ENCODE measurements at places on chromosomes 11 and 22. TPM values are rescaled to one million over a fixed set of nuclear protein-coding genes. Genes with fewer than 3 reads are reported as not detected.

Gene OR6T1
- not detected for total RNA-seq

Gene OR5P2
- not detected for total RNA-seq

Gene SYT8
- not detected for total RNA-seq

Gene SLC22A12
- not detected for total RNA-seq

Gene MIOX
- 1.4 TPM for total RNA-seq

Gene LUZP2
- 25.4 TPM for total RNA-seq

GRCh38 chr11:2661173-2662023, 38.4 kb downstream of the KCNQ1OT1 start:
- DNase-seq: no peak

- DNase-seq: no peak
Measured at GRCh38 chr22:40552070-40552469, 84.4 kb downstream of the MRTFA start.

- DNase-seq: peak; percentile 73
Measured at GRCh38 chr11:113553235-113553634, 78.0 kb upstream of the DRD2 start.

DNA sequence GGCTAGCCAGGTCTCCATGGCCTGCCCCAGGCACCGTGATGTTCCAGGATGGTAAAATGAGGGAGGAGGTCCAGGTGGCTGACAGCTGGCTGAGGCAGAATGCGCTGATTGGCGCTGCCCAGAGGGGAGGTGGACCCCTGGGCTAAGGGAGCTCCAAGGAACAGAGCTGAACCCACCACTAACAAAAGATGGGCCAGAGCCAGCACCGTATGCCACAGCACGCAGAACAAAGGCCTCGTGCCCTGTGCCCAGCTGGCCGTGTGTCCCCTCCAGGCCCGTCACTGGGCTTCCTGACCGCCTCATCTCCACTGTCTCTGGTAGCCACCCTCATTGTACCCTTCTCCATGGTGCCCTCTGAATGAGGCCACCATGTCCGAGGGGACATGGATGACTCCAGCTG, 19.6 kb upstream of the PRODH start:
- no peak for DNase-seq

- DNase-seq: no peak
Measured at GRCh38 chr11:116164843-116165242, 607.9 kb downstream of the BUD13 start.

- no peak for DNase-seq
Measured at GRCh38 chr11:94776351-94777321, 8.5 kb downstream of the AMOTL1 start.

GRCh38 chr11:61699737-61700160, 19.6 kb downstream of the DAGLA start:
- DNase-seq: no peak

- no peak for DNase-seq
Measured at GRCh38 chr22:46213052-46213451, 37.0 kb downstream of the CDPF1 start.

All from H9 (cell line).